Neuronal stem cell (in vitro differentiated cells): ENCODE measurements at places on chromosomes 6 and 20.
A peak's percentile ranks its signal among the peaks of the same experiment; 100 is the strongest.

- peaks cover 22% of the 10 kb centered on the region for H3K27me3 ChIP-seq
- no peak overlapping the region for H3K27ac ChIP-seq
- peaks cover 22% of the 10 kb centered on the region for H3K4me1 ChIP-seq
- no peak for DNase-seq
Observed at GRCh38 chr20:37562695-37563480, 35.2 kb upstream of the BLCAP start.

- no peaks in the 10 kb centered on the region for H3K4me1 ChIP-seq
- H3K4me3 ChIP-seq: no peak overlapping the region
- no peak for DNase-seq
Observed at GRCh38 chr6:24207413-24207812, 81.4 kb downstream of the NRSN1 start.

GRCh38 chr20:36768768-36769430, 4.7 kb downstream of the DSN1 start:
- DNase-seq: no peak
- H3K27me3 ChIP-seq: no peaks in the 10 kb centered on the region
- H3K27ac ChIP-seq: no peak overlapping the region
- H3K4me3 ChIP-seq: no peak overlapping the region

DNA sequence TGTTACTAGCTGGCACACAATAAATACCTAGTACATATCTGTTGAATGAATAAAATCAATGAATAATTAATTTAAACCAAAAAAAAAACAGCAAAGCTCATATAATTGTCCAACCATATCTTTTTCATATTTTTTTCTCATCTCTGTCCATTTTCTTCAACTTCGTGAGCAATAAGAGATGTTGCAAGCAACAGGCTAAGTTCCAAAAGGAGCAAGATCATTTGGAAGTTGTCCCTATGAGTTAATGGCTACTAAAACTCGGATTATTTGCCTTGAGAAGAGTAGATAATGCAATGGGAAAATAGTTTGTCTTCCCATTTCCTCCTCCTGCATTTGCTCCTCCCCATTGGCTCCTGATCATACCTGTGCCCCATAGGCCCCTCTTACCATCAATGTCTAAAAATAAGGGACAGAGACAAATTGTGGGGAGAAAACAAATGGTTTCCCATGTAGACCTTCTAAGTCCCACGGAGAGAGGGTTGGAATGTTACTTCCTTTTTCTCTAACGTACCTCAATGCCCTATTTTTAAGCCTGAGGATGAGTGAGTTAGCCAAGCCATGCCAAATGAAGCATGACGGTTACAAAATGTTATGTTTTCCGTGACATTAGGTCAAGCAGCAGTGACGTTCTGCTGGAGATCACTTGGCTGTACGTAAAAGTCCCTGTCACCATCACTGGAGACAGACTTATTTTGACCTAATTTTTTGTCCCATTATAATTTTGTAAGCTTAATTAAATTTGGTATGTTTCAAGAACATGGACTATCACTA, 217.3 kb upstream of the PREP start:
- DNase-seq: no peak
- H3K4me1 ChIP-seq: no peaks in the 10 kb centered on the region
- no peaks in the 10 kb centered on the region for H3K27me3 ChIP-seq

DNA sequence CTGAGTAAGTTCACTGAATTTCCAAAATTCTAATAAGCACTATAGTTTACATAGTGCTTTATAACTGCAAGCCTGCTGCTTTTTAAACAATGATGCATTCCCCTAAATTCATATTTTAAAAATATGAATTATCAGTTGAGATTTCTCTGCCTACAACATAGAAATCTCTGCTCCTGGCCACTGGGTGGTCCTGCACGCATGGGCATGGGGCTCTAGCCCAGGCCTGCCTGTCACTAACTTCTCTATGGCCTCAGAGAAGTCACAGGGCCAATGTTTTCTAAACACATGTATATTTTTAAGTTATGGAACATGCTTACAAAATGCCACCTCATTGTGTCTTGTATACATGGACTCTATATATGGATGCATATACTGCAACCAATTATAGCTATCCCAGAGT, 211.0 kb downstream of the FOXC1 start:
- no peak overlapping the region for H3K27ac ChIP-seq
- H3K4me1 ChIP-seq: peaks cover 3% of the 10 kb centered on the region
- H3K4me3 ChIP-seq: no peak overlapping the region

DNA sequence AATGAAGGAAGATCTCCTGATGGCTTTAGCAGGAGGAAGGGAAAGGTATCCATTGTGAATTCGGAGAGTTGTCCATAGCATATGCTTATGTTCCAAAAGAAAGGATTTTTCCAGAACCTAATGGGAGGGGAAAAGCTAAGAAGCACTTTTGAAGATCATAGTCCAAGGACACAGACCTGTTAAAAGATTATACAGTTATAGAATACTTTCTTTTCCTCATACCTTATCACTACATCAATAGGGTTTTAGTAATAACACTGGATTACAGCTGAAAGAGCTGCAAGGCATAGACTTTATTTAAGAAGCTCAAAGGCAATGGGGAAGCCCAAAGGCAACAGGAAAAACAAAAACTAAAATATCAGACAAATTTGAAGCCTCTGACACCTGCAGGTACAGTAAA, 39.8 kb upstream of the SLC24A3 start:
- H3K27ac ChIP-seq: no peak overlapping the region
- no peak for DNase-seq
- no peaks in the 10 kb centered on the region for H3K27me3 ChIP-seq
- H3K4me1 ChIP-seq: no peaks in the 10 kb centered on the region

DNA sequence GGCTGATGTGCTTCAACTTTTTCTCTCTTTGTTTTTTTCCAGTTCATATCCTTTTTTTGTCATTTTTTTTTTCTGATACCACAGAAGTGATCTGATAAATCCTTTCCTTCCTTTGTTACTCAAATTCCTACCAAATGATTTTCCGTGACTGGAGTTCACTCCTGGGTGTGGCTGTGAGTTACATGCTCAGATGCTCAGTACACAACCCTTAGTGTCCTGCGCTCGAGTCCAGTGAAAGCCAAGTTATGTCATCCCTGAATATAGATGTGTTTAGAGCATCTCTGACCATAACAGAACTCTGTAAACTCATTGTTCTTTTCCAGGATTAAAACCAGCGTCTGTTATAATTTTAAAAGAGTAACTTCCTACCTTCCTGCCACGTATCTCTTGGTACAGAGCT, 147.2 kb upstream of the AKAP12 start:
- no peak for DNase-seq
- peaks cover 29% of the 10 kb centered on the region for H3K36me3 ChIP-seq
- H3K27me3 ChIP-seq: no peaks in the 10 kb centered on the region
- H3K27ac ChIP-seq: no peak overlapping the region
- no peak overlapping the region for H3K4me3 ChIP-seq

DNA sequence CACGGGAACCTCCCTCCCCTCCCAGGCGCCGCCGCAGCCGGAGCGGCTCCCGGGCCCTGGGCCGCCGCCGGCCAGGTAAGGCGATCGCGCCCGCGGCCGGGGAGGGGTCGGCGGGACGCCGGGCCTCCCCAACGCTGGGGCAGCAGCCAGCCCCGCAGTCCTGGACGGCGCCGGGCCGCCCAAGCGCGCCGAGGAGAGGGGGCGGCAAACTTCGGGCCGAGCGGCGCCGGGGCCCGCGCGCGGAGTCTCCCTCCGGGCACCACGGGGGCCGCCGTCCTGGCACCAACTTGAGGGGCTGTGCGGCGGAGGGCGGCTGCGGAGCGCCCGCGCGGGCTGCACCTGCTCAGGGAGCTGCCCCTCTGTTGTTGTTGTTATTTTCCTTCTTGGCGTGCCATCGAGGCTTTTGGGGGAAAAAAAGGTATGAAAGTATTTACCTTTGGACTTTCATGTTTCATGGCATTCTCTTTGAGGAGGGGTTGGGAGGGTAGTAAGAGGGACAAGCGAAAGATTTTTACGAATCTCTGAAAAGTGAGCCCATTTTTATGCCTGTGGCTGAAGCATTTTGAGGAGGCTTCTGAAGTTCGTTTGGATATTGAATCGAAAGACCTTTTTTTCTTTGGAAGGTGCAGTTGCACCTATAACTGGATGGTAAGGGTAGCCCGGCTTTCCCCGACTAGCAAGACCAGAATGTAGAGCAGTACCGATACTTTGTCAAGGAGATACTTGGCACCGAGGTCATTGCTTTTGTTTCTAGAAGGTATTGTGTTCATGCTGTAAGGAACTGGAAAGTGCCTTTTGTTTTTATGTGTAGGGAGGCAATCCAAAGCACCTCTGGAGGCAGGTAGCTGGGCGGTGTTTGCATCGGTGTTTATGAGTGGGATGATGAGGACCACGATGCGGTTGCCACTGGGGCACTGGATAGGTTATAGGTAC, at the start of gene RNF182:
Gene RNF182, plus strand, starts transcription at position 4 of the 933 bp plus-strand sequence. CDS start 52,168 bp downstream, outside the sequence.
- DNase-seq: peak; percentile 17
- H3K4me1 ChIP-seq: peaks cover 9% of the 10 kb centered on the region
- H3K27me3 ChIP-seq: peaks cover 20% of the 10 kb centered on the region
- H3K27ac ChIP-seq: peak within 1 kb of the TSS; percentile 19

GRCh38 chr6:67345946-67346345, 1289.1 kb upstream of the ADGRB3 start:
- H3K27me3 ChIP-seq: no peaks in the 10 kb centered on the region
- no peak overlapping the region for H3K27ac ChIP-seq
- no peak for DNase-seq
- H3K36me3 ChIP-seq: no peaks in the 10 kb centered on the region
- no peaks in the 10 kb centered on the region for H3K4me1 ChIP-seq

GRCh38 chr6:90087106-90087833, 193.0 kb downstream of the GJA10 start:
- H3K4me3 ChIP-seq: no peak overlapping the region
- no peak overlapping the region for H3K27ac ChIP-seq
- H3K27me3 ChIP-seq: no peaks in the 10 kb centered on the region

GRCh38 chr20:40493071-40493470, 196.0 kb downstream of the MAFB start:
- no peaks in the 10 kb centered on the region for H3K27me3 ChIP-seq
- H3K4me1 ChIP-seq: no peaks in the 10 kb centered on the region
- DNase-seq: no peak
- no peak overlapping the region for H3K4me3 ChIP-seq

DNA sequence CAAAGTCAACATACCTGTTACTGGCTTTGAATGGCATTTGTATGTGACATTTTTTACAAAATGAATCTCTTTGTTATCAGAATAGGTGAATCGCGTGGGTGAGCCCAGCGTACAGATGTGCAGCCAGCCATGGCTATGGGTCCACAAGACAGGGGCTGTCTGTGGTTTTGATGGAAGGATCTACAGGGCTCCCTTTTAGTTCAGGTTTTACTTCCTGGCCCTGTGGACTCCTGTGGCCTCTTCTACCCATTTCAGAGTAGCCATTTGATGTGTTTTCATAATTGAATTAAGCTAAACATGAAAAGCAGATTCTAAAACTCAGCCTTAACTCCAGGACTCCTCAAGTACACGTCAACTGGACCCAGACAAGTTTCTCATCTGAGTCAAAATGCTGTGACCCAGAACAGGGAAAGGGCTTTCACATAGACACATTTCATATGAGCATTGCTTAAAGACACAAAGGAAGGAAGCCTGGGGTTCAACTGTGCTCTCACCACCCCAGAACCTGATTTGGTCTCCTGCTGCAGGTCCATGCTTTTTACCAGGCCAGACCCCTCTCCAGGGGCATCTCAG, 105.3 kb upstream of the NAA20 start:
- no peak overlapping the region for H3K4me3 ChIP-seq
- H3K27me3 ChIP-seq: no peaks in the 10 kb centered on the region
- no peak for DNase-seq

- H3K36me3 ChIP-seq: no peaks in the 10 kb centered on the region
- no peak overlapping the region for H3K4me3 ChIP-seq
- H3K4me1 ChIP-seq: no peaks in the 10 kb centered on the region
- H3K27me3 ChIP-seq: no peaks in the 10 kb centered on the region
- peak; percentile 9 for DNase-seq
Observed at GRCh38 chr20:48574383-48574782, 253.4 kb downstream of the PREX1 start.

- H3K27ac ChIP-seq: no peak overlapping the region
- no peaks in the 10 kb centered on the region for H3K4me1 ChIP-seq
- no peak for DNase-seq
- H3K4me3 ChIP-seq: no peak overlapping the region
- H3K36me3 ChIP-seq: no peaks in the 10 kb centered on the region
Observed at GRCh38 chr6:29419516-29419915, 4.8 kb downstream of the OR12D1 start.

- H3K27ac ChIP-seq: no peak overlapping the region
- peaks cover 77% of the 10 kb centered on the region for H3K36me3 ChIP-seq
- DNase-seq: no peak
- peaks cover 6% of the 10 kb centered on the region for H3K4me1 ChIP-seq
Observed at GRCh38 chr20:37314617-37315016, 25.2 kb downstream of the MANBAL start.

DNA sequence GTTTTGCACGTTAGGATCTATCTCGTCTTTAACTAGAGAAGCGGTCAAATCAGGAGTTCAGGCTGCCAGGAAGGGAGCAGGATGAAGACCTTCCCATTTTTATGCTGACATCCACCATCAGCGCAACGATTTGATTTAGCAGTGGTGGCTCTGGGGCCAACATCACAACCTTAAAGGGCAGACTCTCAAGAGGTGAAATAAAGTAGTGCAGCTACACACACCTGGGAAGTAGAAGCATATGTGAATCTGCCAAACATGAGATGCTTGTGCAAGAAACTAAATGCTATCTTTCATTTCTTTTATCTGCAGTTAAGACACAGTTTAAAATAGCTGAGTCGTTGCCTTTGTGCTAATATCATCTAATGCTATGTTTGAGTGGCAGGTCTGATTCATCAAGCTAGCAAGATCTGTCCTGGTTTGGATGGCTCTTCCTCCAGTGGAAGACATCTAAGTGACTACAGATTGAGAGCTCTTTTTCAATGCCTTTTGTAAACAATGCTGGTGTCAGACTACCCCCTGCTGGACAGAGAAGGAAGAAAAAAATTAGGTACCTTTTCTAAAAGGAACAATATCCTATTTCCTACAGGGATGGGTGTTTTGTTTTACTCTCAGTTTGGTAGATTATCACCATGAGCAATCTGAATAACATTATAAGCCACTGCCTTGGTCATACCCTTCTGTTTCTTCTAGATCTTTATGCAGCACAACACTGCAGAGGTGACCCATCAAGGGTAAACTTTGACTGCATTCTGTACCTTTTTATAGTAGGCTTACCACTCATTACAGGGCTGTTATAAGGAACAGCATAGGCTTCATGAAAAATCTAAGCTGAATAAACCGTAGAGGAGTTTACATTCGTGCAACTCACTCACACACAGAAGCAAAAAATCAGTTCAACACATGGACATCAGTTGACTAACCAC, 171.6 kb upstream of the FBXL4 start:
- no peak overlapping the region for H3K27ac ChIP-seq
- H3K4me3 ChIP-seq: no peak overlapping the region
- no peaks in the 10 kb centered on the region for H3K4me1 ChIP-seq
- peak; percentile 62 for DNase-seq

GRCh38 chr6:16765235-16765634, 4.0 kb upstream of the ATXN1 start:
- no peak overlapping the region for H3K27ac ChIP-seq
- no peaks in the 10 kb centered on the region for H3K27me3 ChIP-seq
- no peak overlapping the region for H3K4me3 ChIP-seq
- no peaks in the 10 kb centered on the region for H3K36me3 ChIP-seq

- no peaks in the 10 kb centered on the region for H3K27me3 ChIP-seq
- DNase-seq: no peak
- H3K36me3 ChIP-seq: no peaks in the 10 kb centered on the region
- H3K4me1 ChIP-seq: no peaks in the 10 kb centered on the region
- H3K27ac ChIP-seq: no peak overlapping the region
Observed at GRCh38 chr6:108277831-108278230, 17.0 kb upstream of the SNX3 start.

- no peak overlapping the region for H3K4me3 ChIP-seq
- no peaks in the 10 kb centered on the region for H3K27me3 ChIP-seq
- H3K27ac ChIP-seq: no peak overlapping the region
- H3K36me3 ChIP-seq: no peaks in the 10 kb centered on the region
- DNase-seq: peak; percentile 32
- no peaks in the 10 kb centered on the region for H3K4me1 ChIP-seq
Observed at GRCh38 chr6:136846046-136846445, 23.7 kb downstream of the PEX7 start.
